Activated CD4-positive, alpha-beta T cell treated with anti-CD3 and anti-CD28 coated beads for 36 hours (primary cell): ENCODE measurements at places on chromosomes 2 and 18. TPM values are rescaled to one million over a fixed set of nuclear protein-coding genes. Genes with fewer than 3 reads are reported as not detected.

The GLI2 gene
- total RNA-seq, result not detected

The GAL3ST2 gene
- total RNA-seq, result 0.94 TPM

The KYNU gene
- not detected for total RNA-seq

The SOX11 gene
- not detected for total RNA-seq

The BOK gene
- total RNA-seq, result 0.09 TPM

The FSIP2 gene
- total RNA-seq, result 0.28 TPM

The FAM110C gene
- total RNA-seq, result 0.96 TPM

The ZBTB7C gene
- total RNA-seq, result not detected

The EFR3B gene
- 1.1 TPM for total RNA-seq

The DCDC2C gene
- total RNA-seq, result not detected

The KCNG3 gene
- 0.30 TPM for total RNA-seq

- peak; percentile 25 for DNase-seq
- H3K4me3 ChIP-seq, result no peak overlapping the region
- H3K36me3 ChIP-seq, result no peaks in the 10 kb centered on the region
- H3K27ac ChIP-seq, result no peak overlapping the region
- H3K4me1 ChIP-seq, result peaks cover 21% of the 10 kb centered on the region
Observed at GRCh38 chr2:136246086-136246669, 128.2 kb upstream of the CXCR4 start.

GRCh38 chr2:28438532-28439063, 45.9 kb downstream of the FOSL2 start:
- no peak for DNase-seq
- H3K27ac ChIP-seq, result no peak overlapping the region
- peaks cover 31% of the 10 kb centered on the region for H3K4me1 ChIP-seq
- H3K36me3 ChIP-seq, result peaks cover 1% of the 10 kb centered on the region

DNA sequence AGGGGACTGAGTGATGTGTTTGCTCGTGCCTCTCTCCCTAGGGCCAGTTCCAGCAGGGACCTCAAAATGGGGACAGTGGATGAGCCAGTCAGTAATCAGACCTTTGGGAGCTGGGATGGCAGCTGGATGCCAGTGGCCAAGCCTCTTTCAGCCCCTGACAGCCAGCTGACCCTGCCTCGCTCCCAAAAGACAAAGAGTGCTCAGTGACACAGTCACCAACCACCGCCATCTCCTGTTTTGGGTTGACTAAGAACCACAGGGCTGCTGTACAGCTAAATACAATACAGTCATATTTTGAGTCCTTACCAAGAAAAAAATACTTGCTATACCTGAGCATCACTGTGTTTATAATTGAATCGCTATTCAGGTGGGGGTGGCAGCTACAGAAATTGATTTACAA, 75.7 kb downstream of the POU3F3 start:
- peaks cover 2% of the 10 kb centered on the region for H3K4me1 ChIP-seq
- H3K27me3 ChIP-seq, result peaks cover 5% of the 10 kb centered on the region
- H3K4me3 ChIP-seq, result no peak overlapping the region
- peak; percentile 22 for DNase-seq
- no peaks in the 10 kb centered on the region for H3K36me3 ChIP-seq
- H3K27ac ChIP-seq, result no peak overlapping the region

- H3K4me3 ChIP-seq, result no peak overlapping the region
- H3K4me1 ChIP-seq, result peaks cover 35% of the 10 kb centered on the region
- no peak overlapping the region for H3K27ac ChIP-seq
Observed at GRCh38 chr2:196294516-196294909, 123.1 kb upstream of the STK17B start.

- H3K27me3 ChIP-seq, result no peaks in the 10 kb centered on the region
- peaks cover 29% of the 10 kb centered on the region for H3K36me3 ChIP-seq
- peaks cover 82% of the 10 kb centered on the region for H3K4me1 ChIP-seq
- H3K4me3 ChIP-seq, result peak overlapping the region; percentile 56
- peak overlapping the region; percentile 88 for H3K27ac ChIP-seq
- DNase-seq, result no peak
Observed at GRCh38 chr2:197261808-197262226, 48.8 kb downstream of the ANKRD44 start.

GRCh38 chr2:131085646-131086045, 7.6 kb downstream of the FAM168B start:
- H3K27me3 ChIP-seq, result no peaks in the 10 kb centered on the region
- peak overlapping the region; percentile 61 for H3K27ac ChIP-seq
- no peak for DNase-seq
- peaks cover 45% of the 10 kb centered on the region for H3K4me1 ChIP-seq
- H3K36me3 ChIP-seq, result peaks cover 64% of the 10 kb centered on the region

GRCh38 chr2:22756276-22757043, 628.5 kb upstream of the KLHL29 start:
- no peak overlapping the region for H3K27ac ChIP-seq
- no peak overlapping the region for H3K4me3 ChIP-seq
- H3K27me3 ChIP-seq, result no peaks in the 10 kb centered on the region
- no peak for DNase-seq

- H3K4me3 ChIP-seq, result no peak overlapping the region
- H3K27me3 ChIP-seq, result no peaks in the 10 kb centered on the region
- no peaks in the 10 kb centered on the region for H3K36me3 ChIP-seq
- DNase-seq, result no peak
- no peaks in the 10 kb centered on the region for H3K4me1 ChIP-seq
Observed at GRCh38 chr18:53165770-53166169, 825.8 kb downstream of the DCC start.

DNA sequence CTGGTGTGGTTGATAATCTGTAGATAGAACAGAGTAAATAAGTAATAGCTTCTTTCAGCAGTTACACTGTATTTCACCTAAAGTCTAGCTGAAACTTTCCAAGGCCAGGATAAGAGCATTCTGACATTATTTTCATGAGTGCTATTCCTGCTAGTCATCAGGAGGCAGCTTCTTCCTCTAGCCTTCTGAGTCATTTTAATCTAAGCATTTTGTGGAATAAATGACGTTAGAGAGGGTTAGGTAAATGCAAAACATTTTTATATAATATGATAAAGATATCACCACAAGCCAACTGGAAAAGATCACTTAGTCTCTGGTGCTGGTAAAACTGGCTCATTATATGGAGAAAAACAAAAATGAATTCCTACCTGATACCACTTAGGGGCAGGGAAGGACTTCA, 138.5 kb downstream of the MEP1B start:
- H3K36me3 ChIP-seq, result no peaks in the 10 kb centered on the region
- H3K27ac ChIP-seq, result no peak overlapping the region
- peaks cover 5% of the 10 kb centered on the region for H3K27me3 ChIP-seq
- no peak for DNase-seq

DNA sequence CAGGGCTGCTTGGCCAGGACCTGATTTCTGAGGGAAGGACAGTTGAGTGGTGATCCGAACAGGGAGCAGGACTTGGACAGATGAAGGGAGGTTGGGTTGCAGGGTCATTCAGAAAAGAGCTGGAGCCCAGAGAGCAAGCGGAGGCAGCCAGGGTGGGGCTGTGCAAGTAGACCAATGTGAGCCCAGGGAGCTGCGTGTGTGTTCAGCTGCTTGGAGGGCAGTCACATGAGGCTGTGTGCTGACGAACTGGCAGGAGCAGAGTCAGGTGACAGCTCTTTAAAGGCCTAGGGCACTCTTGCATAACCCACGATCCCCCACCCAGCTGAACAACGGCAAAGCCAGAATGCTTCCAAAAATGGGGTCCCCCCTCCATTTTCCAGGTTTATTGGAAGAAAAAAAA, 4.6 kb upstream of the MLPH start:
- no peaks in the 10 kb centered on the region for H3K4me1 ChIP-seq
- peaks cover 29% of the 10 kb centered on the region for H3K27me3 ChIP-seq
- no peak for DNase-seq
- no peak overlapping the region for H3K4me3 ChIP-seq
- no peaks in the 10 kb centered on the region for H3K36me3 ChIP-seq
- H3K27ac ChIP-seq, result no peak overlapping the region

GRCh38 chr2:151844211-151844896, 16.1 kb upstream of the ARL5A start:
- H3K4me1 ChIP-seq, result peaks cover 8% of the 10 kb centered on the region
- H3K4me3 ChIP-seq, result no peak overlapping the region
- no peak overlapping the region for H3K27ac ChIP-seq
- no peaks in the 10 kb centered on the region for H3K36me3 ChIP-seq
- H3K27me3 ChIP-seq, result peaks cover 4% of the 10 kb centered on the region

DNA sequence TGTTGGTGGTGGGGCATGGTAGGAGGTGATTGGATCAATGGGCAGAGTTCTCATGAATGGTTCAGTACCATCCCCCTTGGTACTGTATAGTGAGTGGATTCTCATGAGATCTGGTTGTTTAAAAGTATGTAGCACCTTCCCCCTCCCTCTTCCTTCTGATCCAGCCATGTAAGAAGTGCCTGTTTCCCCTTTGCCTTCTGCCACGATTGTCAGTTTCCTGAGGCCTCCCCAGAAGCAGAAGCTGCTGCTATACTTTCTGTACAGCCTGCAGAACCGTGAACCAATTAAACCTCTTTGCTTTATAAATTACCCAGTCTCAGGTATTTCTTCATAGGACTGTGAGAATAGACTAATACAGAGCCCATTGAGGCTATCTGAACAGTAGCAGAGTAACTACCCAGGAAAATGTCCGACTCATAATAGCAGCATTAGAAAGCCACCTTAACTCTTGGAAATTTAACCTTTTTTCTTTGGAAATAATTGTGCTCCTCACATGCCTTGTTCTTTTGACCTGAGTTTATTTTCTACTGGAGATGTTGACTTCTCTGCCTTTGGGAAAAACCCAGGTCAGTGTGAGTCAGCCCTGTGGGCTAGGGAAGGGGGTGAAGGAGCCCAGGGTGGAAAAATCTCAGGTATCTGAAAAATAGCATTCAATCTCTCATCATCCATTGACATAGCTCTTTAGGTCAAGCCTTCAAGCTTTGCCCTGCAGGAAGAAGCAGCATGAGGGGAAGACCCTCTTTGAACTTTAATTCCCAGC, 18.1 kb downstream of the CYP1B1 start:
- no peak overlapping the region for H3K4me3 ChIP-seq
- DNase-seq, result peak; percentile 24
- H3K36me3 ChIP-seq, result no peaks in the 10 kb centered on the region
- H3K27ac ChIP-seq, result no peak overlapping the region
- peaks cover 18% of the 10 kb centered on the region for H3K27me3 ChIP-seq
- peaks cover 21% of the 10 kb centered on the region for H3K4me1 ChIP-seq

DNA sequence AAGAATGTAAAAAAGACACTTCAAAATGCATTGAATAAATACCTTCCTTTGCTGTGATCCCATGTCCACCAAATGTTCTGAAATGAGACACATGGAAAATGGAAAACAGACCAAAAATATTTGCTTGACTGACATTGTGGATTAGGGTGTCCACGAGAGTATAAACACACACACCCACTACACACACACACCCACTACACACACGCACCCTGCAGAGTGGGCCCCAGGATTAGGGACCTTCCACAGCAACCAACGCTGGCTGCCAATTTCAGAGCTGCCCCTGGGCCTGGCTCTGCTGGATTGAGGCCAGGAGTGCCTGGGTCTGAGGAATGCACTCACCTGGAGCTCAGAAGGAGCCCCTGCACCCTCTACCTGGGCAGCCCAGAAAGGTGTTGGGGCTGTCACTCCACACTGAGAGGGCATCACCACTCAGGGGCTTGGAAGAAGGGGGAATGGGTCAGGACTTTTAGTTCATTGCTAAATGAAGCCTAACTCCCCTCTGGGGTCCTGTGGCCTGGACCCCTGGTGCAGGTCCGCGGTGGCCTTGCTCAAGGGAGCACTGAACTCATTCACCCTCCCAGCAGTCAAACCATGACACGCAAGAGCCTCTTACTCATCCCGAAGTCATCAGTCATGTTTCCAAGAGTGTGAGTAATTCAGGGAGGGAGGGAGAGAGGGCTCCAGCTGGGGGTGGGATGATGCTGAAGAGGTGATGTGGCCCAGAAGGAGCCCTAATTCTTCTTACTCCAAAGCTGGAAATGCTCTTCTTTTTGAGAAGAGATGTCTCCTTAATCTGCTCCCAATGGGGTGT, 50.2 kb upstream of the PLB1 start:
- peak overlapping the region; percentile 97 for H3K27ac ChIP-seq
- H3K36me3 ChIP-seq, result peaks cover 2% of the 10 kb centered on the region
- peak overlapping the region; percentile 53 for H3K4me3 ChIP-seq
- no peaks in the 10 kb centered on the region for H3K27me3 ChIP-seq
